ENCODE measurements at places on chromosomes 1 and 21. TPM values are rescaled to one million over a fixed set of nuclear protein-coding genes. Genes with fewer than 3 reads are reported as not detected.

PALMD gene
- polyA plus RNA-seq: 2.7 TPM

OR2T2 gene
- not detected for polyA plus RNA-seq

GRCh38 chr1:157399984-157400382, 152.3 kb downstream of the FCRL5 start:
- no peak for DNase-seq
- H3K27me3 ChIP-seq: no peaks in the 10 kb centered on the region
- no peak overlapping the region for H3K4me3 ChIP-seq
- H3K4me1 ChIP-seq: no peaks in the 10 kb centered on the region
- H3K36me3 ChIP-seq: no peaks in the 10 kb centered on the region

GRCh38 chr1:210415846-210416448, 87.2 kb downstream of the HHAT start:
- H3K27ac ChIP-seq: no peak overlapping the region
- no peak overlapping the region for H3K4me3 ChIP-seq
- H3K27me3 ChIP-seq: no peaks in the 10 kb centered on the region

DNA sequence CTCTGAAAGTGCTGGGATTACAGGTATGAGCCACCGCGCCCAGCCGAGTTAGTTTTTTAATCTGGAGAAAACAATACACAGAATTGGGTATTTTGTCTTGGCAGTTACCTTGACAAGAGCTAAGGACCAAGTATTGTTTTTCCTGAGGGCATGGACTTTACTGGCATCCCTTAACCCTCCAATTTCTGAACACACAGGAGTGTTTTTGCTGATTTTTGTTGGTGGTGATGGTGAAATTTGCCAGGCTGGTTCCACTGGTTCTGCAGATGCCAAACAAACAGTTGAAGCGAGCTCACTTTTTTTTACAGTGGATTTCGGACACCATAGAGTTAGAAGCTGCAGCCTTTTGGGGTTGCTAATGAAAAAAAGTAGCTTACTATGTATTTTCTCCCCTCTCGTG, 37.2 kb upstream of the SH3D21 start:
- no peaks in the 10 kb centered on the region for H3K36me3 ChIP-seq
- no peak overlapping the region for H3K4me3 ChIP-seq
- H3K27me3 ChIP-seq: no peaks in the 10 kb centered on the region
- H3K27ac ChIP-seq: no peak overlapping the region

All from aorta (tissue), 5 donors.